ENCODE measurements at places on chromosomes 3 and 15. TPM values are rescaled to one million over a fixed set of nuclear protein-coding genes. Genes with fewer than 3 reads are reported as not detected.

APOD gene
- 1,610 TPM for total RNA-seq

TMED3 gene
- total RNA-seq = 42.4 TPM

DUOX1 gene
- 2.0 TPM for total RNA-seq

AMOTL2 gene
- 201 TPM for total RNA-seq

FSD2 gene
- total RNA-seq = not detected

NR2E3 gene
- total RNA-seq = 0.56 TPM

DNA sequence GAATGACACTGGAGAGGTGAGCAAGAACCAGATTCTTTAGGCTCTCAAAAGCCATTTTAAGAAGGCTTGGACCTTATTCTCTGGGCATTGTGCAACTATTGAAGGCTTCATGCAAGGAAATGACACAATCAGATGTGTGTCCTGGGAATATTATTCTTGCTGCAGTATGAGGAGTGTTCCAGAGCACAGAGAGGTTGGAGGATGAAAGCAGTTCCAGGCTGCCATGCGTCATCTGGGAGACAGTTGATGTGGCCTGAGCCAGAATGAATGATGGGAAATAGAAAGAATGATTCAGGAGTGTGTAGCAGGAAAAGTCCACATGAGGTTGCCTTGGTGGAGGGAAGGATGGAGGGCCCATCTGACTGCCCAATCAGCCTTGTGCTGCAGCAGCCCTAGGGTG, 123.1 kb downstream of the CHCHD6 start:
- no peak for DNase-seq

- no peak for DNase-seq
Observed at GRCh38 chr3:33046521-33046920, 50.4 kb downstream of the GLB1 start.

GRCh38 chr15:62187425-62187824, 22.3 kb upstream of the C2CD4B start:
- DNase-seq = no peak

DNA sequence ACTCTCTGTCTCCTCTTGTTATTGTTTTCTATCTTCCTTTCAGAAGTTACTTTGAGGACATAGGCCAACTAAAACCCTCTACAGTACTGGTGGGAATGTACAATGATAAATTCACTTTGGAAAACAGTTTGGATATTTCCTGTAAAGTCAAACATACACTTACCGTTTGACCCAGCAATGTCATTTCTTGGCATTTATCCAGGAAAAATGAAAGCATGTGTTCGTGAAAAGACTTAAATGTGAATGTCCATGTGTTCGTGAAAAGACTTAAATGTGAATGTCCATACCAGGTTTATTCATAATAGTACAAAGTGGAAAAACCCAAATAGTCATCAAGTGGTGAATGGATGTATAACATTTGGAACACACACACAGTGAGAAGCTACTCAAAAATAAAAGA, 361.5 kb upstream of the DPH6 start:
- no peak for DNase-seq

DNA sequence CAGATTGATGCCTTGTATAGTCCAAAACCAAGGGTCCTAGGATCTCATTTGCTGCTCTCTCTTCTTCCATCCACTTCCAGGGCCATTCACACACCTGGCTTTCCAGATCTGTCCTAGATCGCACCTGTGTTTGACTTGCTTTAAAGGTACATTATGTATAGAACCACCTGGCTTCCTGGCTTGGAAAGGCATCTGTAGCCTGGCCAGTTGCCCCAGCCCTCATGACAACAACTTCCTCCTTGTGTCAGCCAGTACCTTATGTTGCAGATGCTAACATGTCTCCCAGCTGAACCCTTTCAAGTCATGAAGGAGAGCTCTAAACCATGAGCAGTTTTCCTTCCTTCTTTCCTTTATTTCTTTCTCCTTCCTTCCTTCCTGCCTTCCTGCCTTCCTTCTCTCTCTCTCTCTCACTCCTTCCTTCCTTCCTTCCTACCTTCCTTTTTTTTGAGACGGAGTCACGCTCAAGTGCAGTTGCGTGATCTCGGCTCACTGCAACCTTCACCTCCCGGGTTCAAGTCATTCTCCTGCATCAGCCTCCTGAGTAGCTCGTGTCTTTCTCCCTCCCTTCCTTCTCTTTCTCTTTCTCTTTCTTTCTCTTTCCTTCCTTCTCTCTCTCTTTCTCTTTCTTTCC, 2.5 kb upstream of the HTR3C start:
- DNase-seq = no peak

DNA sequence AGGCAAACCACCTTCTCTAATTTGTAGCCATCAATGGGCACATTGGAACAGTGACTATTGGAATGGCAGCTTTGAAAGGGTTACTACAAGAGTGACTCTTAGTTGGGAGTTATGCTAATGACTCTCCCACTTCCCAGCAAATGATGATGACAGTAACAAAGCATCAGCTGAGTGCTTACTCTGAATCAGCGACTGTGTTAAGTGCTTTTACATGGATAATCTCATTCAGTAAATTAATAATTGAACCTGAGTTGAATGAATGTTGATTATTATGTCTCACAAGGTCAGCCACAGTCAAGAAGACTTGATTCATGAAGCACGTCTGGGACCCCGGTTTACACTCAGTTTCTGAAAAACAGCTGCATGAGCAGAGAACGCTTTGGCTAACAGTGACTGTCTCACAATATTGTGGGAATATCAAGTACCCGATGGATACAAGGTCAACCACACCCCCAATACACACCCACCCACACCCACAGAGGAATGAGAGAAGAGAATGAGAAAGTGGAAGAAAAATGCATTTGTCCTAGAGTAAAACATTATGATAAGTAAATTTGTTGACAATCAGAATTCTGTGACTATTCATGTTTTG, 242.0 kb upstream of the FEZF2 start:
- no peak for DNase-seq

- DNase-seq = no peak
Observed at GRCh38 chr3:45972534-45973402, 22.9 kb downstream of the FYCO1 start.

- no peak for DNase-seq
Observed at GRCh38 chr15:89244574-89244903, 760 bp downstream of the FANCI start.

DNA sequence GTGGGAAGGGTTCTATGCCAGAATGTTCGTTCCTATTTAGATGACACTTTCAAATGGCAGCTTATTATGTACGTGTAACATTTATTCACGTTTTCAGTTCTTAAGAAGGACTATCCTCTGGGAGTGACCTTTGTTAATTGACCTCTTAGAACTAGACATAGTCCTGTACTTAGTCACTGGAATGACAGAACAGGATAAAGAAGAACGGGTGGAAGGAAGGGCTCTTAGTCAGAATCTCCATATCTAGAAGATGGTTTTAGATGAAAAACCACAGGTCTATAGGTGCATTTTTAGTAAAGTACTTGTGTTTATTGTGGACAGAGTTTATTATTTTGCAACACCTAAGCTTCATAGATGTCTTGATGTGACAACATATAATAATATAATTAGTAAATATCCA, 6.5 kb downstream of the METTL6 start:
- DNase-seq = no peak

GRCh38 chr3:30680789-30681648, 74.6 kb downstream of the TGFBR2 start:
- no peak for DNase-seq

DNA sequence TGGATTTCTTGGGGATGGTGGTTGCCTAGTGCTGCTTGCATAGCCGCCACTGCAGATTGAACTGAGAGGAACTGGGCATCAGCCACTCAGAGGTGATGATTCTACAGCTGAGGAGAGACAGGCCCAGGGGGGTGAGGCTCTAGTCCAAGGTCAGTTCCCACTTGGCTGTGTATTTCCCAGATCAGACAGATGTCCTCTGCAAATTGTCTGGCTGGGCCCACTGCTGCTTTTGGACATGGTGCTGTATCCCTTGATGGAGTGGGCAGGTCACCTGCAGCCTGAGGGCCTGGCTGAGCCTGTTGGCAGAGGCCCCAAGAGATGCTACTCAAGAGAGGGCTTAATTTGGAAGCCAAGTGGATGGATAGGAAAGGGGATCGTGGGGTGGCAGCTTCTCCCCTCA, 124.5 kb upstream of the CTDSPL start:
- no peak for DNase-seq

GRCh38 chr3:161475905-161476304, 20.7 kb upstream of the OTOL1 start:
- no peak for DNase-seq

DNA sequence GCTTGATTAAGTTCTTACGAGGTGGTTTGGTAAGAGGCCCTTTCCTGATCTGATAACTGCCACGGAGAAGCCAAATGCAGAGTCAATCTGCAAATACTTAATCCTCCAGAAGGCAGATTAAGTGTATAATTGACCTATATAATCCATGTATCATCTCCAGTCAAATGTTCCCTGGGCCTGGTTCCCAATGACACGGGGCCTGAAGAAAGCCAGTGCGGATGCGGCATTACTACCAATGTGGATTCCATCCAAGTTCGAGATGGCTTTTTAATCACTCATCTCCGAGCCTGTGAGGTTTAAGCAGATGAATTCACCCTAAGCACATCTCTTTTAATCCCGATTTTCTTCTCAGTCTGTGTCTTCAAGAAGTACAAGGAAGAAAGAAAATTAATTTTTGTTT, 60.0 kb upstream of the FEZF2 start:
- no peak for DNase-seq

- DNase-seq = no peak
Observed at GRCh38 chr3:58236527-58237237, 910 bp upstream of the ABHD6 start.

DNA sequence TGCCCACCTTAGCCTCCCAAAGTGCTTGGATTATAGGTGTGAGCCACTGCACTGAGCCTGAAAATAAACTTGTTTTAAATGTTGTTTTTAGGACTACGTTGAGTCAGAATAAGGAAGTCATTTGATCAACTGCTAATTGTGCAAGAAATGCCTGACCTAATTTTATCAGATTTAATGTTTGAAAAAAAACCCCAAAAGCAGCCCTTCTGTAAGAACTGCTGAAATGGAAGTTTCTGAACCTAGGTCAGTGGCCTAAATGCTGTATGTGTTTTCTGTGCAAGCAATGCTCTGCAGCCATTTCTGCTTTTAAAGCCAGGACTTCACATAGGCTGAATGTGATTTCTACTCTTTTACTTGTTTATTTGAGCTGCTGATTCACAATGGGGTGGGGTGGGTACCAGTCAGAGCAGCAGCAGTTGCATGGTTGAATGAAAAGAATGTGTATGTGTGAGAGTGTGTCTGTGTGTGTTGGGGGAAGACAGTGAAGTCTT, 6.6 kb downstream of the GPX1 start:
- no peak for DNase-seq

DNA sequence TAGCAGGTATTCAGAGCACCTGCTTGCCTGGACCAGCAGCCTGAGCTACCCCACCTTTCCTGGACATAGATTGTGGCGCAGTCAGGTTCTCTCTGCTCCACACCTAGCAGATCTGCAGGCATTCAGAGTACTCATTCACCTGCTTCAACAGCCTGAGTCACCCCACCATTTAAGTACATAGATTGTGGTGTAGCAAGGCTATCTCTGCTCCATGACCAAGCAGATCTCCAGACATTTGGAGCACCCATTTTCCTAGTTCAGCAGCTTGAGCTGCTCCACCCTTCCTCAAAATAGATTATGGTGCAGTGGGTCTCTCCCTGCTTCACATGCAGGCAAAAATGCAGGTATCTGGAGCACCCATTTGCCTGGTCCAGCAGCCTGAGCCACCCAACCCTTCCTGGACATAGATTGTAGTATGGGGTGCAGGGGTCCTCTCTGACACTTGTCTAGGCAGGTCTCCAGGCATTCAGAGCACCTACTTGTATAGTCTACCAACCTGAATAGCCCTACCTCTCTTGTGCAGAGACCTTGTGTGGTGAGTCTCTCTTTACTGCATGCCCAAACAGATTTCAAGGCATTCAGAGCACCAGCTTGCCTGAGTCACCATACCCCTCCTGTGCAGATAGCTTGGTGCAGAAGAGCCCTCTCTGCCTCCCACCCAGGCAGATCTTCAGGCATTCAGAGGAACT, 466.0 kb upstream of the THBS1 start:
- no peak for DNase-seq

DNA sequence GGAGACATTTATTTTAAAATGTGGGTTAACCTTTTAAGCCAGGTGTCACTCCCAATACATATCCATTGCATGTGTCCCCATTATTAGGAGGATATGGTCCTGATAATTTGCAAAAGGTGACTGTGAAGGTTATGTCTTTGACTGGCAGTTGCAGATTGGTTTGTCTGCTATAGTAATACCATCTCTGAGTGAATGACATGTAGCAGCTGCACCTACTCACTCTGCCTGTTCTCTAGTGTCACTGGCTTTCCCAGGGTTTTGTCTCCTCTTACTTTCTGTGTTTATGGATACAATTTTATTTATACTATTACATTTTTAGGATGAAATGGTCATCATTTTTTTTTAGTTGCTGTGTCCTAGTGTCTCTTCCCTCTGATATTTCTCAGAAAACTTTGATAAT, 393.2 kb downstream of the C3orf38 start:
- no peak for DNase-seq

DNA sequence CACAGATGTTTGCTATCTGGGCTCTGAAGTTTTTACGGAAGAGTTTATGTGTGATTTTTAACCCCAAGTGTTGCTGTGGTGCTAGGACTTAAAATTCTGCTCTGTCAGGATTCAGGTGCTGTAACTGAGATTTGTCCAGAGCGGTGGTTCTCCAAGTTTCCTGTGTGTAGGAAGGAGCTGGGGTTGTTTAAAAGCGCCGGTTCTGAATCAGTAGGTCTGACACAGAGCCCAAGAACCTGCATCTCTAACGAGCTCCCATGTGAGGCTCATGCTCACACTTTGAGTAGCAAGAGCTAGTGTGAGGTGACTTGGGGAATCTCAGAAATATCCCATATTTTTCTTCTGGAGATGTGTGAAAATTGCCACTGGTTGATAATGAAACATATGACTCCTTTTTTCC, 325.5 kb downstream of the SATB1 start:
- no peak for DNase-seq

GRCh38 chr3:169122416-169122815, 541.1 kb downstream of the MECOM start:
- DNase-seq = no peak

GRCh38 chr3:49803465-49804140, 542 bp downstream of the INKA1 start:
- DNase-seq = no peak

DNA sequence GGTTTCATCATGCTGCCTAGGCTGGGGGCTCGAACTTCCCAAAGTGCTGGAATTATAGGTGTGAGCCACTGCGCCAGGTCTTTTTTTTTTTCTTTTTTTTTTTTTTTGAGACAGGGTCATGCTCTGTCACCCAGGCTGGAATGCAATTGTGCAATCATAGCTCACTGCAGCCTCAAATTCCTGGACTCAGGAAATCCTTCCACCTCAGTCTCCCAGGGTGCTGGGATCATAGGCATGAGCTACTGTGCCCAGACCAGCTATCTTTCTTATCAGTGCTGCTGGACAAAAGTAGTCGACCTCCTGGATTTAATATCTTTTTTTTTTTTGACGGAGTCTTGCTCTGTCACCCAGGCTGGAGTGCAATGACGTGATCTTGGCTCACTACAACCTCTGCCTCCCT, 60.8 kb downstream of the TFDP2 start:
- no peak for DNase-seq

DNA sequence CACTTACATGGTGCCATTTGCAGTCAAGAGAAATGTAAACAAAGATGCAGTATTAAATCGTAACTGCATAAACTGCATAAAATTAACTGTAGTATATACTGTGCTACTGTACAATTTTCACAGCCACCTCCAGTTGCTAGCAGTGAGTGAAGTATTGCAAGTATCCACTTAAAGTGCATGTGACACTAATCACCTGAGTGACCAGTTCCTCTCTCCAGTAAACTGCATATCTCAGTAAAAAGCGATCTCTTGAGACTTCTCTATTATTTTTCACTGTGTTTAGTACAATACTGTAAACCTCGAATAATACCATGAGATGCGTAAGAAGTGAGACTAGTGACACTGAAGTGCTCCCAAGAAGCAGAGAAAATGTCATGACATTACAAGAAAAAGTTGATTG, 111.7 kb upstream of the PLXND1 start:
- no peak for DNase-seq

Data from omental fat pad (tissue), 4 donors.